Activated naive CD8-positive, alpha-beta T cell treated with anti-CD3 and anti-CD28 coated beads for 36 hours (primary cell): ENCODE measurements at places on chromosomes 6 and 20.

DNA sequence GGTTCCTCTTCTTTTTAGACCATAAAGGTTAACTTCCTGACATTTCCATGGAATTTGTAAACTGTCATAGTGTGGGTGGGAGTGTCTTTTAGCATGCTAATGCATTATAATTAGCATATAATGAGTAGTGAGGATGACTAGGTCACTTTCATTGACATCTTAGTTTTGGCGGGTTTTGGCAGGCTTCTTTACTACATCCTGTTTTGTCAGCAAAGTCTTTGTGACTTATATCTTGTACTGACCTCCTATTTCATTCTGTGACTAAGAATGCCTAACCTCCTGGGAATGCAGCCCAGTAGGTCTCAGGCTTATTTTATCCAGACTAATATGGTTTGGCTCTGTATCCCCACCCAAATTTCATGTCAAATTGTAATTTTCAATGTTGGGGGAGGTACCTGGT, 149.6 kb upstream of the SYNCRIP start:
- no peak overlapping the region for H3K4me3 ChIP-seq
- no peaks in the 10 kb centered on the region for H3K27me3 ChIP-seq
- DNase-seq, result no peak
- H3K36me3 ChIP-seq, result no peaks in the 10 kb centered on the region
- no peaks in the 10 kb centered on the region for H3K4me1 ChIP-seq
- H3K27ac ChIP-seq, result no peak overlapping the region

- H3K27ac ChIP-seq, result peak overlapping the region; percentile 65
- peaks cover 68% of the 10 kb centered on the region for H3K4me1 ChIP-seq
- no peaks in the 10 kb centered on the region for H3K27me3 ChIP-seq
- no peak overlapping the region for H3K4me3 ChIP-seq
These were observed 9.3 kb downstream of the SRSF3 start for GRCh38 chr6:36603222-36604089.

DNA sequence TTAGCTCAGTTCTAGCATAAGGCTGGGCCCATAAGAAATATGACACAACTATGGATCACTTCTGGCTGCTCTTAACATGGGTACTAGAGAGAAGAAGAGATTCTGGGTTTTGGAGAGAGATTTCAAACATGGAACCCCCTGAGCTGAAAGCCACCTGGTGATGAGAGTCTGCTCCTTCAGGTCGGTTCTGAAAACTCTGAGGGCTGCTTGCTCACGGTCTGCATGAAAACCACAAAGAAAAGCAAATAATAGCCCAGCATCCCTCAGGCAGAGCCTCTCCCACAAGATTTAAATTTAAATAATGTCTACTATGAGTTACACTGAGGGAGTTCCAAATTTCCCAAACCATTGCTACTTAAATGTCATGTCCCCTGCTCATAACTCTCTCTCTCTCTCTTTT, 301.5 kb downstream of the BMP7 start:
- no peak overlapping the region for H3K27ac ChIP-seq
- H3K27me3 ChIP-seq, result peaks cover 1% of the 10 kb centered on the region

GRCh38 chr6:100339574-100340255, 125.0 kb downstream of the SIM1 start:
- DNase-seq, result no peak
- H3K4me3 ChIP-seq, result no peak overlapping the region
- no peaks in the 10 kb centered on the region for H3K36me3 ChIP-seq
- no peaks in the 10 kb centered on the region for H3K4me1 ChIP-seq

GRCh38 chr6:128558924-128559323, 38.5 kb upstream of the PTPRK start:
- no peak overlapping the region for H3K27ac ChIP-seq
- DNase-seq, result no peak
- H3K27me3 ChIP-seq, result peaks cover 29% of the 10 kb centered on the region
- H3K4me3 ChIP-seq, result no peak overlapping the region
